ENCODE measurements at places on chromosomes 16 and 17.
A peak's percentile ranks its signal among the peaks of the same experiment; 100 is the strongest.

DNA sequence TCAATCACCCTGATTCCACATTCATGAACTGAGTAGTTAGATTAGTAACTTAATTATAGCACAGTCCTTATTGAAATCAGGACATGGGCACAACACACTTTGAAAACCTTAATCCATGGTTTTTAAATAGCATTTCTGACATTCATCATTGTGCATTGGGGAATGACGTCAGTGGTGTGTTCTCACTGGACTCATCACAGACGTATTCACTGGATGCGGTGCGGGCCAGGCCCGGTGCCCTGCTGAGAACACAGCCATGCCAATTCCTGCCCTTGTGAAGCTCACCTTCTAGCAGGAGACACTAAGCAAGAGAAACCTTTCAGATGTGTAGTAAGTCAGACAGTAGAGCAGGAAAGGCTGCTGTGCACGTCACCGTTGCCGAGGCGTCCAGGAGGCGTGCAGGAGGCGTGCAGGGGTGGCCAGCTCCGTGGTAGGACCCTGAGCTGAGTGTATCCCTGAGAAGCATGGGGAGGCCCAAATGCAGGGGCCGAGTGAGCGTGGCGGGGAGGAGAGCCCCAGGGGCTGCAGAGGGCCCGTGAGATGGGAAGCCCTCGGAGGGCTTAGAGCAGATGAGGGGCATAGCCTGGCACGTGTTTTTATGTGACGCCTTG lies 12.9 kb downstream of the BANP start:
- no peak for DNase-seq

DNA sequence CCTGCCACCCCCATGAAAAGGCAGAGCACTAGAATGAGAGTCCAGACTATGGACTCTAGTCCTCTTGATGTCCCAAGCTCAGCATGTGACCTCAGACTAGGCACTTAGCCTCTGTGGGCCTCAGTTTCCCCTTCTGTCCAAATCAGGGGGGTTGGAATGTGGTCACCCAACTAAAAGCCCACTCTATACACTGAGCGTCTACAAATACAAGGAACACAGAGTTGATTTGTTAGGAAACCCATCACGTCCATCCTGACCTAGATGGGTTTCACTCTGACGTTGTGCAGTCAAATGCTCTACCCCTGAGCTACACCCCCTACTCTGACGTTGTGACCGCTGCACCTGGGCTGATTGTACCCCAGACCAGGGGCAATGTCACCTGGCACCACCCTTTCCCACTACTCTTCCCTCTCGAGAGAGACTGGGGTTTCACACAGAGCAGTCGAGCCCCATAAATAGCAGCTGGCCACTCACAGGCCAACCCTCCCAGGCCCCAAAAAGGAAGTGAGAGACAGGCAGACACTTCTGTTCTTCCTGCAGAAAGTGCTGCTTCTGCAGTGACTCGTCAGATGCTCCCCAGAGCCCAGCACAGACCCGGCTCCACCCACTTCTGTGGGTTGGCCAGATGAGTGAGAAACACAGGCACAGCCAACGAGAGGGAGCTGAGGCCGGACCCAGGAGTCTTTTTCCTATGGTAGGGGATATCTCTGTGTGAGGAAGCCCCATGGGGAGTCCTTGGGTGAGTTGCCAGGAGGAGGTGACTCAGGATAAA lies 16.1 kb upstream of the TNFRSF13B start:
- DNase-seq, result peak; percentile 65

GRCh38 chr17:71329310-71330098 lies 791.3 kb upstream of the SOX9 start:
- DNase-seq, result no peak

DNA sequence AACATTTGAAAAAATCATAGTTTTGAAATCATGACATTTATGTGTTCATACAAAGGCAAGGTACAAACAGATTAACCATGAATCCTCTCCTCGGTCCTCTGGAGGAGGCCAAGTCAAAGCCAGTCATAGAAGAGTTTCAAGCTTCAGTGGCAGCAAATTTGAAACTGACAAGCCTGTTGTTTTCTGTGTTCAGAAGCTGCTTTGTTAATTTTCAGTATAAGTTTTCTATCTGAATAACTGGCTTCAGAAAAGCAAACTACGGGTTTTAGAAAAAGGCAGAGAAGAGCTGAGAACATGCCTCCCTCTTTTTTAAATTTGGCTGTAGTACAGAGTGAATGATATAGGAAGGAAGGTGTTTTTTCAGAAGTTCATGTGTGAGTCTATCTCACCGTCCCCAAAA lies 79.6 kb upstream of the CLEC18B start:
- no peak for DNase-seq

- DNase-seq, result no peak
Observed at GRCh38 chr16:52709306-52709705, 162.4 kb upstream of the TOX3 start.

- no peak for DNase-seq
Observed at GRCh38 chr17:64125937-64126336, 4.0 kb downstream of the ERN1 start.

GRCh38 chr17:30113213-30113612 lies 3.4 kb upstream of the NSRP1 start:
- DNase-seq, result no peak

GRCh38 chr17:50218771-50219315 lies 17.4 kb upstream of the COL1A1 start:
- DNase-seq, result peak; percentile 89

- DNase-seq, result no peak
Observed at GRCh38 chr17:81593105-81593871, 41.1 kb upstream of the FAAP100 start.

DNA sequence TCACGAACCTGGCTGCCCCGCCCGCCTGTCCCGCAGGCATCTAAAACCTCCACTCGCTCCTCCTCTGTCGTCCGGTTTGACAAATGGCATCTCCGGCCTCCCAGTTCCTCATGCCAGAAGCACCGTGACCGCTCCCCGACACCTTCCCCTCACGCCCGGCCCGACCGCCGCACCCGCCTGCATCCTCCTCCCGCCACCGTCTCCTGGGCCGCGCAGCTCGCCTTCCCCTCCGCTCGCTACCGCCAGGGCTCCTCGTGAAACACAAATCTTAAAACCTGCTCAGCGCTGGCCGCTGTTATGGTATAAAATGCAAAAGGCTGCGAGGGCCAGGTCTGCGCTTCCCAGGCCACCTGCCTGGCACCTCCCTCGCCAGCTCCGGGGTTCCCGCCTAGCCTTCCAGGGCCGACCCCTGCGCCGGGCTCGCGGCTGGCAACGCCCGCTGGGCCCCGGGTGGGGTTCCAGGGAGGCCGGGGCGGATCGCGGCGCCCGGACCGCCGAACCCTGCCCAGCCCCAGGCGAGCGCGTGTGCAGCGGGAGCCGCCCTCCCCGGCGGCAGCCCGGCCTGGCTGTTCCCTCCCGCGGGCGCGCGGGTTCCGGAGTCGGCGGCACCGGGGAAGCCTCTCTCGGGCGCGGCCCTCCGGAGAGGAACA lies 488 bp downstream of the SPSB3 start:
- no peak for DNase-seq

- no peak for DNase-seq
Observed at GRCh38 chr16:58940609-58941008, 206.5 kb upstream of the GOT2 start.

DNA sequence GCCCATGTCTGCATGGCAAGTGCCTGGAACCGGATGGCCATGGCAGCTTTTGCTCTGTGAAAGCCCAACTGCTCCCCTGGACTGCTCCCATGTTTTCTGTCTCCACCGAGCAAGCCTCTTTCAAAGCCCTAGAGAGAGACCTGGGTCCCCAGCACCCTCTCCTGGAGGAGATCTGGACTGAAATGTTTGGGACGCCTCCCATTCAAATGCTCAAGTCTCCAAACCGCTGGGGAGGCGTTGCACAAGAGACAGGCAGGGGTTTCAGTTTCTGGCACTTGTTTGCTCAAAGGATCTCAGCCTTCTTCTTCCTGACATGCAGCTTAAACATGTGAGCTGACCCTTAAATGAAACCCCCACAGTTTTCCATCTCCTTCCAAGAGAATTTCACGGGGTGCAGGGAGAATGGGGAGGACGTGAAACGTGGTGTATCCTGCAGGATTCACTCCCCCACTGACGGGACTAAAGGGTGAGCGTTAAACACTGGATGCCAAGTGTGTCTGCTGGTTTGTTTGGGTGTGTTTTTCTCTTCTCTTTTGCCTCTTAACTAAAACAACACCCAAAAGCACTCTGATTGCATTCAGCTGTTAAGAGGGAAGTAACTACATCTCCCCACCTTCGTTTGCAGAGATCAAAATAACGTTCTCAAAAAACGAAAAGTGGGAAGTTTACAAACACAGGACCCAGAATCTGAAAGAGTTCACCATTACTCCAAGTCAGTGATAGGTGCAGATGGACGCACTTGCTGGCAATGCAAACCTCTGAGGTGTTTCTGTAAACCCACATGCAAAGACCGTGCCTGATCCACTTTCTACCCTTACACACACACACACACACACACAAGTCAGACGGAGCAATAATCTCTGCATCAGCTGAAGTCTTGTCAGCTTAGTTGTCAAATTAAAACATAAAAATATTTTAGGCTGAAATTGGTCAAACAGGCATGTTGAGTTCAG lies 256.9 kb downstream of the C16orf95 start:
- no peak for DNase-seq

- DNase-seq, result no peak
Observed at GRCh38 chr17:58492238-58493121, 4.3 kb upstream of the HSF5 start.

GRCh38 chr17:8225813-8226535 lies 15.6 kb upstream of the AURKB start:
- DNase-seq, result no peak

- no peak for DNase-seq
Observed at GRCh38 chr17:21018894-21019293, 23.9 kb downstream of the USP22 start.

DNA sequence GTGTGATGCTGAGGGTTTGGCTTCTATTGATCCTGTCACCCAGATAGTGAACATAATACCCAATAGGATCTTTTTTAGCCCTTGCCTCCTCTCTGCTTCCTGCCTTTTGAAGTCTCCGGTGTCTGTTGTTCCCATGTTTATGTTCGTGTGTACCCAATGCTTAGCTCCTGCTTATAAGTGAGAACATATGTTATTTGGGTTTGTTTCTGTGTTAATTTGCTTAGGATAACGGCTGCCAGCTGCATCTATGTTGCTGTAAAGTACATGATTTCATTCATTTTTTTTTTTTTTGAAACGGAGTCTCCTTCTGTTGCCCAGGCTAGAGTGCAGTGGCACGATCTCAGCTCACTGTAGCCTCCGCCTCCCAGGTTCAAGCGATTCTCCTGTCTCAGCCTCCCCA lies 23.0 kb downstream of the DUS2 start:
- no peak for DNase-seq

DNA sequence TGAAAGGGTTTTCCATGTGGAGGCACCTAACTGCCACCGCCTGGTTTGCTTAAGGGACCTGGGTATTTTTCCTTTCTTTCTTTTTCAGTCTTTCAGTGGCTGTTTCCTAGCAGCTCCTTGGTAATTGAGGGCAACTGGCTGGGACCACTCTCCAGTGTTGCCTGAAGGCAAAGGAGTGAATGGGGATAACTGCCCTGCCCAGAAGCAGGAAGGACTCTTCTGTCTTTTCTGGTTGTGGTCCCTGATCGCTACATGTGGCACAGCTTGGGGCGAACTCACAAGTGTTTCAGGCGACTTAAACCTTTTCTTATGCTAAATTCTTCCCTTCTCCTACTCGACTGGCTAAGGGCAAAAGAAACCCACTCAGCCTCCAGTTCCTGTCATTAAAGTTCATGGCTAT lies 10.1 kb upstream of the TMEM98 start:
- no peak for DNase-seq

DNA sequence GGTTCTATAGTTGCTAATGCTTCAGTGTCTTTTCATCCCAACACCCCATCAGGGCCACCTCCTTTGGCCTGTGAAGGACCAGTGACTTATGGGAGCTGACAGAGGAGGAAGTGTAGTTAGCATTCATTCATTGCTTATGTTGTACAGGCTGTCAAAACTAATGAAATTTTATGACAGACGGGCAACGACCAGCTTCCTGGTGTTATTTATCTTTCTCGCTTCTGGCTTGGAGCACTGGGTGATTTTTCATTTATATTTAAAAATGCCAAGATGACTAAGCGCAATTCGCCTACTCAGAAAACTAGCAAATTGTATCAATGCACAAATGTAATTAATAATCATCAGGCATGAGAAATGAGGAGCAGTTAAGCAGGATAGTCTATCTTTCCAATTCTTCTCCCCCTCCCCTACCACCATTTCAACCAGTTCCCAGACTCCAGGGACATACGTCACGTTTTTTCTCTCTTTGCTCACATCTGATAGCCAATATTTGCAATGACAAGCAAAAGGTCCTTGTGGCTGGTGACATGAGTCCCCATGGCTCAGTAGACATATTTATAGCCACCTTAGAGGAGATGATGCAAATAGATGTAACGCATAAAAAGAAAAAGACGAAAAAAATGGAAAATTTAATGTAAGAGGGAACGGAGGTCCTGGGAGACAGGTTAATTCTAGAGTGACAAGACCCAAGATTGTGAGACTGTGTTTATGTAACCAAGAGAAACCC lies 11.2 kb downstream of the CDRT15 start:
- DNase-seq, result no peak

DNA sequence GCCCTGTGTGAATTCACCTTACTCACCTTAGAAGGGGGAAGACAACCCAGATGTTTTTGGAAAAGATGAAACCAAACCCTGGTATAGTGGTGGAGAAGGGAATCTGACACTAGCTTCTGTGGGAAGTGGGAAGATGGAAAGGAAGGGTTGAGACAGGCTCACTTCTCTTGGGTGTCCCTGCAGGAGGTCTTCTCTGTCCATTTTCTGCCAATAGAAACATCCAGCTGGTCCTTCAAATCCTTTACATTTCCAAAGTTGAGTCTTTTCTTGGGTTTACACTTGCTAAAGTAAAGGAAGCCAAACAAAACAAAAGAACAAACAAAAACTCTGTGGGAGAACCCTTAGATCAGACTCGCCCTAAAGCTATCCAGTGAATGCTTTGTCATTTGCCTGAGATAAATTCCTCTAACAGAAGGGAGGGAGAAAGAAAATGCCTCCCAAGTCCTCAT lies 10.2 kb downstream of the HOXB1 start:
- DNase-seq, result no peak

DNA sequence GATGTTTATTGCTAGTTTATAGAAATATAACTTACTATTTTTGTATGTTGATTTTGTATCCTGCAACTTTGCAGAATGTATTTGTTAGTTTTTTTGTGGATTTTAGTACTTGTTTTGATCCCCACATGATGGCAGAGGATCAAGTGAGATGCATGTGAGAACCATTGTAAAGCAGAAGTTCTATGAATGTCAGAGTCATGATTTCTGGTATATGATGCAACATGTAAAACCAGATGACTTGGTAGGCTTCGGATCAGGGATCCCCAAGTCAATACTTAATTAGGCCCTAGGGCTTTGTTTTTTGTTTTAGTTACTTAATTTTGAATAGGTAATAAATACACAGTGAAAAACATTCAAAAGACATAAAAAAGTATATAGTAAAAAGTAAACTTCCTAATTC lies 45.8 kb downstream of the ESRP2 start:
- DNase-seq, result no peak

- DNase-seq, result no peak
Observed at GRCh38 chr16:85157813-85158742, 45.8 kb upstream of the CIBAR2 start.

GRCh38 chr17:77654296-77654695 lies 304.2 kb upstream of the TNRC6C start:
- DNase-seq, result no peak

- no peak for DNase-seq
Observed at GRCh38 chr17:48579760-48580554, 1.8 kb upstream of the HOXB4 start.

- no peak for DNase-seq
Observed at GRCh38 chr17:58332778-58333735, 4.5 kb upstream of the TSPOAP1 start.

- DNase-seq, result no peak
Observed at GRCh38 chr16:84519855-84520254, 15.4 kb upstream of the MEAK7 start.

GRCh38 chr16:24747441-24747840 lies 18.0 kb downstream of the TNRC6A start:
- no peak for DNase-seq
